Activated CD4-positive, alpha-beta memory T cell treated with anti-CD3 and anti-CD28 coated beads for 36 hours (primary cell): ENCODE measurements at places on chromosomes 13 and 19.

DNA sequence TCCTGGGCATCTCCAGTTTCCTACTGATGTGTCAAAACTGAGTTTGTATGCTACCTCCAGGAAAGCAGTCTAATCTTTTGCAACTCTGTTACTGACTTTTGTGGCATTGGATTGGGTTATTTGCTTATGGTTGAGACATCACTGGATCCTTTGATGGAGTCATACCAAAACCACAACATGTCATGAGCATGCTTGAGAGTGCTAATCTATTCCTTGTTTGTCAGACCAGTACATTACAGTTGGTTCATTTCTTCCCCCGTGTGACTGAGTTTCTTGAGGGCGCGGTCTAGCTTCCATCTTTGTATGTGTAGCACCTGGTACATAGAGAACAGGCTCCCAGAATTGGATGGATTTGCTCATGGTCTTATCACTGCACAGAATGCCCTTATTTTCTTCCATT is 43.2 kb downstream of the SUGT1 start:
- DNase-seq, result peak; percentile 71

DNA sequence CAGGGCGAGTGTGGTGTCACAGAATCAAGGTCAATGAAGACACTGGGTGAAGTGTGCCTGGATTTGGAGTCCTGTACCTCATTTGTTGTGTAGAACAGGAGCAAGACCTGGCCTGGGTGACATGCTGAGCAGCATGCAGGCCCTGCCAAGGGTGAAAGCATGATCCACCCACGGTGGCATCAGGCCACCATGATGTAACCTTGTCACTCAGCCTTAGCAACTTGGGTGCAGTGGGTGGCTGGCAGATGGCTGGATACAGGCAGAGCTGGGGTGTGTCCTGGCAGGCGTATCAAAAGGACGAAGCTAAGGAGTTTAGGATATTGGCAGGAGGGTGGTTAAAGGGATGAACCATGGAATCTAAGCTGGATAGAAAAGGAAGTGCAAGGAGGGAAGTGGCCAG is 10.3 kb downstream of the THSD1 start:
- DNase-seq, result no peak

DNA sequence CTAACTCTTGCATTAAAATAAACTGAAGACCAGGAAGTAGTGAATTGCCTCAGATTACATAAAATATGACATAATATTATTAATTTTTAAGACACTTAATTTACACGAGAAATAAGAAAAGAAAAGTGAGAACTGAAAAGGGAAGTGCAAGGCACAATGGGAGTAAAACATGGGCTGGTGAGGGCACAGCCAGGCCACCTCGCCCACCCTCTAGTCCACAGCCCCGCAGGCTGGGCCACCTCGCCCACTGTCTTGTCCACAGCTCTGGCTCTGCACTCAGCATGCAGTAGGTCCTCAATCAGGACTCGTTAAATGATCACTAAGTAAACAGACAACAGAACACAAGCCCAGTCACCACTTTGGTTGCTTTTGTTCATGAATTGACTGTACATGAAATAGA is 67.8 kb upstream of the ARHGEF7 start:
- no peak for DNase-seq

- no peak for DNase-seq
These were observed 231.7 kb downstream of the GGACT start for GRCh38 chr13:100356889-100357288.

DNA sequence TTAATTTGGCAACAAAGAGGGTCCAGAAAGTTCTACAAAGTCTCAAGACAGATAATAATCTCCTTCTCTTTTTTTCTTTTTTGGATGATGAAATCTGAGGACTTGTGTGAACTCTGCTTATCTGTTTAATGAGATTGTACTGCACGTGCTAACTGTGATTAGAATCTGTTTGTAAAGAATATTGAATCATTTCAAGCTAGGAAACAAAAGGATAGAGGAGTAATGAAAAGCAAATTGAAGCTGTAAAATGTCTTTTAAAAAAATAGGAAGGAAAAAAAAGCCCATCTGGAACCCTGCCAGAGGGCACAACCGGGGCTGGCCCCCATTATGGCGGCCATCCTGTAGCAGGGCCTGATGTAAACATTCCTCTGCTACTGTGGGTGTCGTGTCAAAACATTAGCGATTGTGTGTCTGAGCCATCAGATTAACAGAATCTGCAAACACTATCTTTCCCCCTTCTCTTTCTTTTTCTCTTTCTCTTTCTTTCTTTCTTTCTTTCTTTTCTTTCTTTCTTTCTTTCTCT is 83.0 kb downstream of the FLT1 start:
- no peak for DNase-seq

DNA sequence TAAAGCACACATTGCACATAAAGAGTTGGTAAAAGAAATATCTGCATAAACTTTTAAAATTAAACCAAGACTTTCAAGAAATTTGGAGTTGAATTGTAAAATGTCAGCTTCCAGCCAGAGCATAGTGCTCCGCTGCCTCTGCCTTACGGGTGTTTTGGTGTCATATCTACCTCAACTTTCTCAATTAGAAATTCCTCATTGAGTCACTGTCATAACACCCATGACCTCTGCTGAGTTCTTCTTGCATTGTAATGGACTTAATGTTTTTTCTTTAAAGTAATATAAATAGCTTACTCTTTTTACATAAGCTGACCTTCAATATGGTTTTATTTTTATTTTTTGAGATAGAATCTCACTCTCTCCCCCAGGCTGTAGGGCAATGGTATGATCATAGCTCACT is 551.0 kb upstream of the NBEA start:
- no peak for DNase-seq

- no peak for DNase-seq
These were observed 11.1 kb downstream of the PPP5C start for GRCh38 chr19:46357846-46358583.

DNA sequence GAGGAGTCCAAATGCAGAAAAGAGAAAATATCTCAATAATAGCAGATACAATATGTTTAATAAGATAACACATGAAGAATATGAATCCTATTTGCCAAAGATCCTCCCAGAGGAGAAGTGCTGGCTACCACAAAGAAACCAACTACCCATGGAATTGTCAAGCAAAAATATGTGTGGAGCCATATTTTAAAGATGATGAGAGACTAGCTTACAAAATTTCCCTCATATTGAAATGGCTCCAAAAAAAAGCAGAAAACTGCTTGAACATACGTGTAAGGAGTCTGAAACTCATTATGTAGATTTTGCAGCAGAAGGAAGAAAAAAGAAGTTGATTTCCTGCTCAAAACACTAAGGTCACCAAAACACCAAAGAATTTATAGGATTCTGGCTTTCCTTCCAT is 94.2 kb downstream of the USP12 start:
- DNase-seq, result no peak

DNA sequence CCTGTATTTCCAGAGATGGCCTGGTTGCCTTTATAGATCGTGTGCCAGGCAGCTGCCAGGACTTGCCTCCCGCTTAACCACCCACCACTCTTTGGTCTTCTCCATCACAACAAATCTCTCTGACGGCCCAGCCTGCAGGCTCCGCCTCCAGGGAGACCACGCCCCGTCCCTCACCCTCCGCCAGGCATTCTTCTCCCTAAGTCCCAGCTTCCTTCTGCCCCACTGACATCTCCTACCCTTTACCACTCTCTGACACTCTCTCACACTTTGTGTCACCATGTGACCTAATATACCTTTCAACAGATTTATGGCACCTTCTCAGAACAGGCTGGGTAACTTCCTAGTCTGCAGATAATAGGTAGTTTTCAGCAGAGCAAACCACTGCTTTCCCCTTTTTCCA is 95.1 kb downstream of the CAB39L start:
- DNase-seq, result no peak

DNA sequence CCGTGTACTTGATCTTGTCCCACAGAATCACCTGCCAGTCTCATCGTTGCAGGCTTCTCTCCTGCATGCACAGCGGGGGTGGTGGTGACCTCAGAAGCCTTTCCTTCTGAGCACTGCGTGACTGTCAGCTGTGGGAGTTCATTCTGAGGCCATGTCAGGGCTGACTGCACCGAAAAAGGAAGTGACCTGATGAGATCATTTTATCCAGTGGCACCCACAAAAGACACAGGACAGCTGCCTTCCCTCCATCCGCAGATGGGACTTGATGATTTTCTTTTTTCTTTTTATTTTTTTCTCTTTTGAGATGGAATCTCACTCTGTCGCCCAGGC is 89.7 kb downstream of the RAB20 start:
- DNase-seq, result peak; percentile 37

DNA sequence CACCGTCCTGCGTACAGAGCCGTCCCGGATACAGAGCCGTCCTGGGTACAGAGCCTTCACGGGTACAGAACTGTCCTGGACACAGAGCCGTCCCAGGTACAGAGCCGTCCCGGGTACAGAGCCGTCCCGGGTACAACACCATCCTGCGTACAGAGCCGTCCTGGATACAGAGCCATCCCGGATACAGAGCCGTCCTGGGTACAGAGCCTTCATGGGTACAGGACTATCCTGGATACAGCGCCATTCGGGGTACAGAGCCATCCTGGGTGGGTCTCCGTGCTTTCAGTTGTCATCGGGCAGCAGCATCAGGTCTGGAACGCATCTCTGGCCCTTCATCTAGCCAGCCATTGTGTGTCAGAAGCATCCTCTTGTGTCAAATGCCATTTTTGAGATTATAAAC is 222.3 kb upstream of the SOX1 start:
- no peak for DNase-seq

DNA sequence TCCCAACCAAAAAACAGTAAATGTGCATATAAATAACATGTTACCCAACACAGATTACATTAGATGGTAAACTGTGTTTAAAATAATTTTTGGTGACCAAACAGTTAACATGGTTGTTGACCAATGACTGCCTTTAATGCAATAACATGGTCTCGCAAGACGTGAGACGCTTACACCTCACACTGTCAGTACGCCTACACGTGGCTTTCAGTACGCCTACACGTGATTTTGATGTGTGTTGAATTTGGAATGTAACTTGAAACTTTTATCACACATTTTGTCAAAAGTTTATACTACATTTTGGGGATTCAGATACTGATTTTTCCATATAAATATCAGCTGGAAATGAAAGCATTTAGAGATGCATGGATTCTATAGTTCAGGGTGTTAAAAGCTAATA is 32.0 kb downstream of the SLC7A9 start:
- DNase-seq, result peak; percentile 14

DNA sequence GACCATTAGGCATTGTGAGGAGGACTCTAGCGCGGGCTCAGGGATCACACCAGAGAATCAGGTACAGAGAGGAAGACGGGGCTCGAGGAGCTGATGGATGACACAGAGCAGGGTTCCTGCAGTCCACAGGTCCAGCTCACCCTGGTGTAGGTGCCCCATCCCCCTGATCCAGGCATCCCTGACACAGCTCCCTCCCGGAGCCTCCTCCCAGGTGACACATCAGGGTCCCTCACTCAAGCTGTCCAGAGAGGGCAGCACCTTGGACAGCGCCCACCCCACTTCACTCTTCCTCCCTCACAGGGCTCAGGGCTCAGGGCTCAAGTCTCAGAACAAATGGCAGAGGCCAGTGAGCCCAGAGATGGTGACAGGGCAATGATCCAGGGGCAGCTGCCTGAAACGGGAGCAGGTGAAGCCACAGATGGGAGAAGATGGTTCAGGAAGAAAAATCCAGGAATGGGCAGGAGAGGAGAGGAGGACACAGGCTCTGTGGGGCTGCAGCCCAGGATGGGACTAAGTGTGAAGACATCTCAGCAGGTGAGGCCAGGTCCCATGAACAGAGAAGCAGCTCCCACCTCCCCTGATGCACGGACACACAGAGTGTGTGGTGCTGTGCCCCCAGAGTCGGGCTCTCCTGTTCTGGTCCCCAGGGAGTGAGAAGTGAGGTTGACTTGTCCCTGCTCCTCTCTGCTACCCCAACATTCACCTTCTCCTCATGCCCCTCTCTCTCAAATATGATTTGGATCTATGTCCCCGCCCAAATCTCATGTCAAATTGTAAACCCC is 2.8 kb upstream of the CEACAM5 start:
- peak; percentile 46 for DNase-seq

DNA sequence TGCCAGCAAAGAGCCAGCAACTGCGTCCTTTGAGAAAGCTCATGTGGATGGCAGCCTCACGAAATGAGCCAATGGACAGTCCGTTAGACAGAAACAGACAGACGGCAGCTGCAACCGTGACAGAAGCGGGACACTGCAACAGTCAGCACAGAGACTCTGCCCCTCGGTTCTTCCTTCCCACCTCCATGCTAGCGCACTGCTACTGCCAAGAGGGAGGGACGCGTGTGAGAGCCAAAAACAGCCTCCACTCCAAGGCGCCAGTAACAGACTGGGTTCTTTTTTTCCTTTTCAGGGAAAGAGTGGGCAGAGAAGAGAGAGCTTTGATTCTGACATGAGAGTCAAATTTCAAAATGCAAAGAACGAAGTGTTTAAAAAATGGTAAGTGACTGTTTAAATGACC is 77.5 kb downstream of the SERP2 start:
- DNase-seq, result no peak

DNA sequence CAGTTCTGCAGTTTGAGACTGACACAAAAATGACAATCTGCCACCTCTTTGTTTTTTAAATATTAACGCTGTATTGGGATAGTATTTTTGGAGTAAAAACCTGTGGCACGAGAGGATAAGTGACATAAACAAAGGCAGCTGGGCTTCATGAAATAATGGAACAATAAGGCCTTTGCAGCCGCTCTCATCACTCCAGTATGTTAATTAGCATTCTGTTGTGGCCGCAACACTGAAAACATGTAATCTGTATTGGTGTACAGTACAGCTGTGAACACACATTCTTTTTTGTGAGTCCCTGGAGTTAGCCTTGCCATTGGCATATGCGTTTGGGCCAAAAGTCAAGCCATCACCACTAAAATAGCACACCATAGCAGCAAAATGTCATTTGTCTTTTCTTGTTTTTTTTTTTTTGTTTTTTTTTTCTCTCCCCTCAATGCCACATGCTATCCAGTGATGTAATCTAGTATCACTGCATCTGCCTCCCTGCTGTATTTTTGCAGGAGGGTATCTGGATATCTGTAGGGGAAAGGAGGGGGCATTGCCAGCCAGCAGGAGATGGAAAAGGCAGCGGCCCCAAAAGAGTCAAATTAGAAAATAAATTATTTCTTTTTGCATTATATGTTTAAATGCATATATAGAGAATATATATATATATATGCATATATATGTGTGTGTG is 885 bp upstream of the ZNF536 start:
- DNase-seq, result no peak
